ENCODE measurements at places on chromosomes 3 and 15.

DNA sequence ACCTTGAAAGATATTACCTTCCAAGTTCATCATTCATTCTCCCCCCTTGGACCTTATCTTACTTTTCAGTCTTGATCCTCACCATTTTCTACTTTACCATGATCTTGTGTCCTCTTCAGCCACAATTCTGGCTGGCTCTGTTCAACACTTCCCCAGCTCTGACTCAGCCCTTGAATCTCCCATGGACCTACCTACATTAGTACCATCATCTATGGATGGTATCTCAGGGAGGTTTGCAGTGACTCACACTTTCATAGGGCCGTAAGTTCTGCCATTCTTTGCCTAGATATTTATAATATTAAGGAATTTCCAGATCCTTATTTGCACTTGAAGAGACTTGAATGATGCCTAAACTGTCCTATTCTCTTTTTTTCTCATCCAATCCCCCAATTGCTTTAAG is 213.7 kb upstream of the RORA start:
- no peak for DNase-seq

DNA sequence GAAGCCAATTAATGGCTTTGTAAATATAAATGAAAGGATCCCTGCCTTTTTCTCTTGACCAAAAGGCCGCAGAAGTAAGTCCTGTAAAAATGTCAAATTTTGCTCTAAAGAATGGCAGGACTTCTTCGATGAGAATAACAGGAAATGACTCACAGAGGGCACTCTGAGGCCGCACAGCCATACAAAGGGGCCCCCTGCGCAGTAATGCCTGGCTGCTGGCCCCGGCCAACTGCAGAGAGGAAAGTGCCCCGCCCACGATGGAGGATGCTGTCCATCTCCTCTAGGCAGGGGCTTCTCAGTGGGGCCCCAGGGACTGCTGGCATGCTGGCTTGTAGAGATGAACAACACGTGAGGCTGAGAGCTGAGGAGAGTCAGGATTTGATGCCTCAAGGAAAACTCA is 18.1 kb upstream of the SCN10A start:
- DNase-seq, result no peak

GRCh38 chr3:47348411-47349154 is 32.2 kb upstream of the PTPN23 start:
- DNase-seq, result no peak

GRCh38 chr3:128335621-128336296 is 130.9 kb downstream of the DNAJB8 start:
- no peak for DNase-seq

DNA sequence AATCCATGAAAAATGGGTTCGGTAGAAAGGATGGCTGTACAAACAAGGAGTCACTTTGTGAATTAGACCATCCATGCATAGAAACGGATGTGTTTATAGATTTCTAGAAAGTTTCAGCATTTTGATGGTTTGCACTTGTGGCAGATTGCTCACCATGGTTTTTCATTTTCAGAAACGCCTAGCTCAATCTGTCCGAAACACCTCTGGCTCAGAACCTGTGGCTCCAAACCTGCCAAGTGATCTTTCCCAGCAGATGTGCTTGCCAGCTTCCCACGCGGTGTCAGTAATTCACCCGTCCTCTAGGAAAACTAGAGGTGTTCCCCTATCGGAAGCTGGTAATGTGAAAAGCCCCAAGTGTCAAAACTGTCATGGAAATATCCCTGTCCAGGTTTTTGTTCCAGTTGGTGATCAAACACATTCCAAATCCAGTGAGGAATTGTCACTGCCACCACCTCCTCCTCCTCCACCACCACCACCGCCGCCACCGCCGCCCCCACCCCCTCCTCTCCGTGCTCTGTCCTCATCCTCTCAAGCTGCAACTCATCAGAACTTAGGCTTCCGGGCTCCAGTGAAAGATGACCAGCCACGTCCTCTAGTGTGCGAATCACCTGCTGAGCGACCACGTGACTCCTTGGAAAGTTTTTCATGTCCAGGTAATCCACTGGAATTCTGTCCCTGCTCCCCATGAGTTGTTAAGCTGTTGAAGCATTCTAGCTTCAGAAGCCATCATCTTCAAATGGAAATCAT is 21.2 kb downstream of the WHAMM start:
- no peak for DNase-seq

- no peak for DNase-seq
Measured at GRCh38 chr3:160927620-160928019, 171.6 kb downstream of the PPM1L start.

- DNase-seq, result no peak
Measured at GRCh38 chr3:141864281-141864970, 12.0 kb upstream of the ATP1B3 start.

DNA sequence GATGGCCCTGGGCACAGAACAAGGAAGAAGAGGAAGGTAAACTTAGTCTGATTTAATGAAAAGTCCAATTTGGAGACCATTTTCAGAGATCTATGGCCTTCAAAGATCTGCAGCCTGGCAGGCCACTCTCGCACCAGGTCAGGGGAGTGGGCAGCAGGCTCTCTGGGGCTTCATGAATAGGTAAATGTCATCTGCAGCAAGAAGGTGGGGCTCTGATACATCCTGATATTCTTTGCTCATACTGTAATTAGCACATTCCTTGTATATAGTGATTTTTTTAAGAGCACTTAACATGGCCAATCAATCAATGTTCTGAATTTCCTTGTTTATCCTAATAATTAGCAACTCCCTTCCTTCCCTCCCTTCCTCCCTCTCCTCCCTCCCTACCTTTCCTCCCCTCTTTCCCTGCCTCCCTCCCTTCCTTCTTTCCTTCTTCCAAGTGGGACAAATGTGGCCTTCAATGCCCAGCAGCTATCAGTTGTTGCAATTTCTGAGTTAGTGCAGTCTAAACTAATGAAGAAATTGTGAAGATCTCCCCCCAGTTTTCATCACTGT is 86.0 kb upstream of the LIMD1 start:
- DNase-seq, result no peak

GRCh38 chr15:27706300-27706699 is 392.8 kb downstream of the OCA2 start:
- no peak for DNase-seq

DNA sequence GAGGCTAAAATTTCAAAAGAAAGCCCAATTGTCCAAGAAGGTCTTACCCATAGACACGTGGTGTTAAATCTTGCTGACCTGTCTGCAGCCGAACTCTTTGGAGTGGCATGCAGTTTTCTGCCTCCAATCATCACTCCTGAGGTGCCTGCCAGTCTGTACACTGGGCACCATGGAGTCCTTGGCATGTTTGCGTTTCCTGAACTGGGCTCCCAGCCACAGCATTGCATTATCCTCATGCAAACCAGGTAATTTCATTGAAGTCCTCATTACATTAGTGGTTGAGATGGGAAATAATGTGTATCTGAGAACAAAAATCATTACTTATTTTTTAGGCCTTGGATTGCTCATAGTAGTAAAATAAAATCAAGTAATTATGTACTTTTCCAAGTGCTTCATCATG is 152.3 kb downstream of the AKAP13 start:
- DNase-seq, result no peak

DNA sequence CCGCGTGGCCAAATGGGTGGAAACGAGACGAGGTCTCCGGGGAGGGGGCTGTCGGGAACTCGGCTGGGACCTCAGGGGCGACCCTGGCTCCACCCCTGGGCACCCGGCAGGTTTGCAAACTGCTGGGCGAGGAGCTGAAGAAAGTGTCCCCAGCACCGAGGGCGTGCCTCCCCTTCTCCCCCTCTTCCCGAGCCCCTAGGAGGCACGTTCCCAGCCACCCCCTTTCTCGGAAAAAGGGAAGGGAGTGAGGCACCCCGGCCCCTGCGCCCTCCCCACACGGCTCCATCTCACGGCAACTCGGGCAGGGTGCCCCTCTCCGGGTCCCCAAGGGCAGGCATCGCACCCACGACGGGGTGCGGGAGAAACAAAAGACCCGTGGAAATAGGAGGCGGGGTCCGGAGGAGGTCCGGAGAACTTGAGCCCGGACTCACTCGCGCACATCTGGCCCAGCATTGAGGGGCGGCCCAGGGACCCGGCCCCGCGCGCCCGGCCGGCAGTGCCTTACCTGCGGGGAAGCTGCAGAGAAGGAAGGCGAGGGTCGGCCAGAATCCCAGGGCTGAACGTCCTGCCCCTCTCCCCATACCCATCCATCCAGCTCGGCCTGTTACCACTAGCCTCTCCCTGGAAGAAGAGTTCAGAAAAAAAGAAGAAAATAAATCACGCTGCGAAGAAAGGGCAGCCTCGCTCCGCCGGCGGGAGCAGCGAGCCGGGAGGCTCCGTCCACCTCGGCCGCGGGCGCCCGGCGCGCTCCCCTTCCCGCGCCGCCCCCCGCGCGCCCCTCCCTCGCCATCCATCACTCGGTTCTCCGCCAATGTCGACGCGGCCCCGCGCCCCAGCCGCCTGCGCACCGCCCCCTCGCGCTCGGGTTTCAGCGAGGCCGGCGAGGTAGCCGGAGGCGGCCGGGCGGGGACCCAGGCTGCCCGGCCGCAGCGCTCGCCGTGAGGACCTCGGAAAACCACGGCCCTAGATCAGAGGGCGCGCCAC is 16.3 kb downstream of the RGMA start:
- DNase-seq, result no peak

DNA sequence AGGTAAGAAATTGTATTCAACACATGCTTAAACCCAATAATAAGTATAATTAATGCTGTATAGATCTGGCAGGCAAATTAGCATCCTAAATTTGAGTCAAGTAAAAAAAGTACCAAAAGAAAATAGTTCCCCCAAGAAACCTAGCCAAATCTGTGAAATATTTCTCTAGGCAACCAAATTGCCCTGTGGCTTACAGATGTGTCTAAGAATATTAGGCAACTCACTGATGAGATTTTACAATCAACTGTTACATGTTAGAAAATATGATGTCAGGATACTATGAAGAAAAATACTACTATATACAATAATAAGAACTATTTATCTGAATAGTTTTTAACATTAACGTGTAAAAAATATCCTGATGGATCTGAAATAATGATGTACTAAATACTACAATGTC is 397.1 kb downstream of the TIGIT start:
- no peak for DNase-seq

GRCh38 chr3:129474984-129475804 is 35.2 kb downstream of the IFT122 start:
- DNase-seq, result no peak

GRCh38 chr3:41088882-41089281 is 110.4 kb upstream of the CTNNB1 start:
- no peak for DNase-seq

DNA sequence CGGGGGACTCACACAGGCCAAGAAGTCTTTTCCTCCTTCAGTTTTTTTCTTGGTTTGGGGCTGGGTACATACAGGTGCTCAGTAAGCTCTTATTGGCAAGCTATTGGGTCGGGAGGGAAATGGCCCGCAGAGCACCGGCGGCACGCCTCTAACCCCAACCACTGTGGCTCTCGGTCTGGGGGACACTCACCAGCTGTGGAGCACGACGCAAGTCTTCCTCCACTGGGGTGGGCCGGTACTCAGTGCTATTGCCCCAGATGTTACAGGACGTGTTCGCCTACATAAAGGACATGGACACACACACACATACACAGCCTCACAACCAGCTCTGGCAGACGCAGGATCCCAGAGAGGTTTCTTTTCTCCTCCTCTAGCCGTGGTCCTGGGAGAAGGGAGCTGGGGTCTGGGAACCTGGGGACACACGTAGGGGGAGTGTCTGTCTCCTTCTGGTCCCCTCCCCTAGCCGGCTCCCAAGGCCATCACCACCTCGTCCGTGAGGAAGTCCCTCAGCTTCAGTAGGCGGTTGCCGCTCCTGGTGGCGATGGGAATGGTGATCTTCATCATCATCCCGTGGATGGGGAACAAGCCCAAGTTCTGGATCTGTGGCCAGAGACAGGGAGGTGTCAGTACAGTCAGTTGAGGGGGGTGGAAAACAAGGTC is 33.4 kb downstream of the FEM1B start:
- no peak for DNase-seq

DNA sequence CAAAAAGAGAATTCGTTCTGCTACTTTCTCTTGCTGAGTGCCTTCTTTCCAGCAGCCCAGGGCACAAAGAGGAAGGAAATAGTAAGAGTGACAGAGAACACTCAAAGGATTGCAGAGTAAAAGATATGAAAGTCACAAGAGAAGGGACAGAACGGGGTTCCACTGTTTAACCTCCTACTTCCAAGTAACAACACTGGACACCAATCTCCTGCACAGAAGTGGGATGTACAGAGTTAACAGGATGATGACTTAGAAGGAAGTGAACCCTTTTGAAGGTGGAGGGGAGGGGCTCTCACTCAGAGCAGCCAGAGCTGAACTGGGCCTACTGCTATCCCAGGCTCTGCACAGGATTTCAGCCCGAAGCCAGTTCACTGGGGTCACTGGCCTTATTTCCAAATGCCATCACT is 130.1 kb upstream of the PRICKLE2 start:
- DNase-seq, result no peak

DNA sequence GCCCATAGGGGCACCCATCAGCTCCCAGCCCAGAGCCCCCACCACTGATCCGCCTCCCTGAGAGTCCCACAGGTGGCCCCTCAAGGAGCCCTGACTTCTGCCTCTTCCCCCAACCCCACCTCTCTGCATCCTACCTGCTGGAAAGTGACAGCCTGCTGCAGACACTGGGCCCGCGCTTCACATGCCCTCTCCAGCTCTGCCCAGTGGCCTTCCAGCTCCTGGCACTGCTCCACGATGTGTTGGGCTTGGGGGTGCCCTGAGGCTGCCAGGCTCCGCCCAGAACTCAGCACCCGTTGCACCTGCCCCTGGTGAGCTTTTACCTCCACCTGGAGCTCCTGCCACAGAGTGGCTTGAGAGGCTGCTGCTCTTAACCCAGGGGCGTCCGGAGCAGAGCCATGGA is 20.1 kb downstream of the SPTBN5 start:
- no peak for DNase-seq

DNA sequence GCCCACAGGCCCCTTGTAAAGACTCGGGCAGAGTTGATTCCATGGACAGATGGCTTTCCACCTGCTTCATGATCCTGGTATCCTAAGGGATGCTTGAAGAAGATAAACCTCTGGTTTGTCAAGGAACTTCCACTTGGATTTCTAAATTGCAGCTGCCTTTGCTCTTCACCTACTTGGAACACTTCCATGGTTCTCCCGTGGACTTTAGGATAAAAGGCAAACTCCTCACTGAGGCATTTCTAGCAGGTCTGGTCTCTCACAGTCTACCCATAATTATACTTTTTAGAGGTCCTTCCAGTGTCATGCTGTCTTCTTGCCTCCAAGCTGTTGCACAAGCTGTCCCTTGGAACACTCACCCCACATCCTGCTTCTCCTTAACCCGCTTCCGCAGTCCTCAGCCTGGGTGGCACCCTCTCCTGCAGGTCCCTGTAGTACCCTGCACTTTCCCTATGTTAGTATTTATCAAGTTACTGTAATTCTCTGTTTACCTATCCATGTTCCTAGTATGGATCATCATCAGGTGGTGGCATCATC is 12.7 kb downstream of the TLNRD1 start:
- no peak for DNase-seq

DNA sequence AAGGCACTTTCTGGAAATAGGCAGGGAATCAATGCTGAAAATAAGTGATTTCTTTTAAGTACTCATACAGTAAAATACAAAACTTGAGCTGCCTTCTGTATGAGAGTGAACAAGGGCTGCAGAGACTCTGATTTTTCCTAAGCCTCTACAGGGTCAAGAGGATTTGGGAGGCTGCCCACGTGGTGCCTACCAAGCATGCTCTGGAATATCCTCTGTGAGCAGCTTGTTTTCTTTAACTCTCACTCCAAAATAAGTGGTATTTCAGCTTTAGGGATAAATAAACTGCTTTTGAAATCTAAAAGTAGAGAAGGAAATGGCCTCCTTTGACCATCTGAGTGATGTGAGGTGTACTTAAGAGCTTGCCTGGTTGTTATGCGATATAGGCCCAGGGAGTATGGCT is 8.1 kb upstream of the SELENOK start:
- no peak for DNase-seq
